Right cardiac atrium (tissue), 5 donors: ENCODE measurements at places on chromosomes 2 and 18. TPM values are rescaled to one million over a fixed set of nuclear protein-coding genes. Genes with fewer than 3 reads are reported as not detected.

The IL18R1 gene
- 2.2 TPM for polyA plus RNA-seq

The KCNK3 gene
- polyA plus RNA-seq = 29.3 TPM

The ASB18 gene
- polyA plus RNA-seq = 1.2 TPM

The XDH gene
- polyA plus RNA-seq = not detected

The PLGLB2 gene
- polyA plus RNA-seq = 0.63 TPM

The ARHGEF4 gene
- polyA plus RNA-seq = 2.8 TPM

The CCL20 gene
- not detected for polyA plus RNA-seq

The RGPD4 gene
- not detected for polyA plus RNA-seq

The FABP1 gene
- polyA plus RNA-seq = 1.1 TPM

The NTSR2 gene
- 0.16 TPM for polyA plus RNA-seq

The KCNF1 gene
- polyA plus RNA-seq = 0.52 TPM

The SH3RF3 gene
- 5.7 TPM for polyA plus RNA-seq

The DCAF17 gene
- polyA plus RNA-seq = 2.9 TPM

The ACVR1C gene
- polyA plus RNA-seq = 0.36 TPM

The TUBA3E gene
- 28.8 TPM for polyA plus RNA-seq

The BARD1 gene
- 1.2 TPM for polyA plus RNA-seq

The CNGA3 gene
- polyA plus RNA-seq = not detected

GRCh38 chr18:812376-813171 lies 532 bp upstream of the YES1 start:
- peak; percentile 95 for DNase-seq

DNA sequence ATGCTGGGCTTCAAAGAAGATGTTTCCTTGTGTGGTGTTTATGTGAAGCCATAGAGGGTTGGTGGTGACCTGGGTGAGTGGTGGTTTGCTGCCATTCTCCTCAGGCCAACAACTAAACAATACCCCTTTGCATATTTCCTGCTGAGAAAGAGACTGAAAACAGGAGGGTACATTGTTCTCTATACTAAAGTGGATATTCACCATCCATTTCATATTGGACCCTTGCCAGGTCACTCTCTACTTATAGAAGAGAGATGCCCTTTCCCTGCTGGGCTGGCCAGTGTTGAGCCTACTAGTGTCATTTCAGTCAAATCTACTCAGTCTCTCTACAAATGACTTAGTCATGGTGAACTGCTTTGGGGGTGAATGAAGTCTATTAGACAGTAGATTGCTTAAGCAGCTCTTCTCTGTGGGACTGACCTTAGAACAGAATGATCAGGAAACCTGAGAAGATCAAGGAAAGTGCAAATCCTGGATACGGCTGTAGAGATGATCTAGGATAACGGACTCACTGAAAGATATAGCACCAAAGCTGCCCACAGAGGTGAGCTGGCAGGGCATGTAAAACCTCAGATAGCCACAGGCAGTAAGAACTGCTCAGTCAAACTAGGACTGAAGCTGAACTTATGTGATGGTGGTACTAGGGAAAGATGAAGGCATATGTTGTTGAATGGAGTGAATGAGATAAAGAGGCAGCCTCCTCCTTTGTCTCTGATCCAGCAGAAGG lies 154.9 kb downstream of the MYO3B start:
- no peak for DNase-seq

DNA sequence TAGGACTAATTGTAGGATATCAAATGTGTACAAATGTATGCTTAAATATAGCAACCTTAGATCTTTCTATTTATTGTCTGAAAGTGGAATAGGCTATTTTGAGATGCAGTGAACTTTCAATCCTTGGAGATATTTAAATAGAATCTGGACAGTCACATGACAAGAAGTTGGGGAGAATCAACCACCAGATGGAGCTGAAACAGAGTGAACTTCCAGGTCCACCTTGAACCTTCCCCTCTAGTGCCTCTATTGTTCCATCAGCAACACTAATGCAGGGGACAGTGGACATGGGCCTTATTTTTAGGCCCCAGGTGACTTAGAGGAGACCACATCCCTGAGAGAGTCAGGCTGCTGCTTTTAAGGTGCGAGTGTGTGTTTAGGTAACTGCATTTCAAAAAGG lies 37.0 kb upstream of the CRIM1 start:
- DNase-seq = no peak

DNA sequence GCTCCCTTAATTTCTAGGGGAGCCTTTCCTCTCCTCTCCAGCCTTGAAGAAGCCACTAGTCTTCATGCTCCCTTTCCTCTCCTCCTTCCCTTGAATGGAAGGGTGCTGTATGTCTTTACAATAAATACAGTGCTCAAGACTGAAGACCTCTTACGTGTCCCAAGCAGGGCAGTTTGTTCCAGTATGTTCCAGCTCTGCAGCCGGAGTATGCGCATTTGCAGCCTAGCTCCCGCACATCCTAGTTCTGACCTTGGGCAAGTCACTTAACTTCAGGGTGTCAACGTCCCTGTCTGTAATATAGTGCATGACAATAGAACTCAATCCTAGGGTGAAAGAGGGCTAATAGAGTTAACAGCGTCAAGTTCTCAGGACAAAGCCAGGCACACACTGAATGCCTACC lies 208.0 kb downstream of the HAUS1 start:
- DNase-seq = no peak

DNA sequence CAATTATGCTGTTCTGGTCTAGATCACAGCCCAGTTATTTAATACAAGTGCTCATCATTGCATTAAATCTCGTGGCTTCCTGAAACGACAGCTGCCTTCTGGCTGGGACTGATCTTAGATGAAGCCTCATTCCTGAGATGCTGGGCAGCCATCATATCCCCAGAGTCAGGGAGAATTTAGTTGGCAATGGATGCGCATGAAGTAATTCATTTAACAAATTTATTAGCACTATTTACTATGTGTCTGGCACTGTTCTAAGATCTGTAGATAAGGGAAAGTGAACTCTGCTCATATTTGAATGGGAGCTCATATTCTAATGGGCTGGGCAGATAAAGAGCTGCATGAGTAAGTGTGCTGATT lies 244.7 kb downstream of the KCNS3 start:
- no peak for DNase-seq

DNA sequence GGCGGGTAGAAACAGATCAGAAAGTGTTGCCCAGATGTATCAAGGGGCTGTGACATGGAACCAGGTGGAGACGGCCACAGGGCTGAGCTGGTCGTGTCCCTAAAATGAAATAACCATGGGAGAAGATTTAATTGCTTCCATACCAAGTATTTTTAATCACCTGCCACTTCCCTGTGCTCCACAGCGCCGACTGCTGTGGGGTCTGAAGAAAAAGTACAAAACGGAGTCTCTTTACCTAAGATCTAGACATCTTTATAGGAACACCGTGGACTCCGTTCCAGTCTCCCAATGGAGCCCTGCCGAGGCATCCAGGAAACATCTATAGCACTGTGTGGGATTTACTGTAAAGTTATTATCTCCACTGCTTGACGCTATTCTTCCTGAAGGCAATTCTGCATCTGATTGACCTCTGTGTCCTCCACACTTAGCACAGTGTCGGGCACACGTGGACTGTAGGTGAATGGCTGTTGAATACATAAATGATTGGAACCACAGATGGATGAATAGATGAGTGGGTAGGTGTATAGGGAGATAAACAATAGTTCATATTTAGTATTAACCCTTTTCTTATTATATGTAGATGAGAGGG lies 21.6 kb upstream of the GYPC start:
- no peak for DNase-seq

- DNase-seq = no peak
Measured at GRCh38 chr2:126776255-126776654, 120.3 kb downstream of the GYPC start.

- DNase-seq = no peak
Measured at GRCh38 chr2:144011553-144011952, 508.4 kb downstream of the ZEB2 start.

- DNase-seq = no peak
Measured at GRCh38 chr2:112187805-112188596, 49.8 kb downstream of the FBLN7 start.

GRCh38 chr18:57150828-57151227 lies 3.9 kb downstream of the BOD1L2 start:
- DNase-seq = no peak

DNA sequence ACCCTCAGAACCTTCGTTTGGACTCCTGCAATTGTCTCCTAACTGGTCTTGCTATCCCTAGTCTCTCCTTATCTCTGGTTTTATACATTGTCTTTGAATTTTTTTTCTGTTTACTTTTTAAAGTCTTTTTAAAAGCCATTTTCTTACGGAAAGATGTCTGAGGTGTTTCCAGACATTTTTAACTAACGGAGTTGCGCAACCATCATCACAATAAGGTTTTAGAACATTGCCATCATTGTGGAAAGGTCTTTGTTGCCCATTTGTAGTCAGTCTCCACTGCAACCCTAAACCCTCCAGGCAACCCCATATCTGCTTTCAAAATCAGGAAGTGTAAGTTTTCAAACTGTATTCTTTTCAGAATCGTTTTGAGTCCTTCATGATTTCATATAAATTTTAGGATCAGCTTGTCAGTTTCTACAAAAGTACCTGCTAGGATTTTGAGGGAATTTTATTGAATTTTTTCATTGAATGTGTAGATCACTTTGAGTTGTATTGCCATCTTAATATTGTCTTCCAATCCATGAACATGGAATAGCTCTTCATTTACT lies 46.3 kb downstream of the ANKRD12 start:
- DNase-seq = no peak

GRCh38 chr2:61354543-61355197 lies 116.2 kb downstream of the USP34 start:
- DNase-seq = no peak

- DNase-seq = no peak
Measured at GRCh38 chr2:88601286-88601685, 26.0 kb downstream of the EIF2AK3 start.

DNA sequence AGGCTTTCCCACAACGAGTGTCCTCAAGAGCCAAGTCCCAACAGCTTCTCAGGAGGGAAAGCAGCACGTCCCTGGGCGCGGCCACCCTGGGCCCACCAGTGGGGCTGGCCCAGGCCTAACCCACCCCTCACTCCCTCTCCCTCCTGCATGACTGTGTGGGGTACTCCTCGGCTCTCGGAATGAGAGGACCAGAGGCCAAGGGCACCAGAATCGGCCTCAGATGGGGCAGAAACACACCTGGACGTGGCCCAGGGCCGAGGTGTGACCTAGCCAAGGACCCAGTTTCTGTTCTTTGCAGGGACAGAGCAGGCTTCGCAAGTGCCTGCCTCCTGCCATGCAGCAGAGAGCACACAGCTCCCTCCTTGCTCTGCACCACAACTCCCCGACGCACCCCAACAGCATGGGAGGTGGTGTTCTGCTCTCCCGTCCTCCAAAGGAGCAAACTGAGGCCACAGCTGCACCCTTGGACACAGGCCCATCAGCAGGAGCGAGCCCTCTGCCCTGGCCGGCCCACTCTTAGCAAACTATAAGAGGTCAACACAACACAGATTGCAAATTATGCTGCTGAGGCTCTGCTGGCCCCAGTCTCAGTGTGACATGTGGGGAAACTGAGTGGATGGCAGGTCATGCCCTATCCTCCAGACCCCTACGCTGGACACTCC lies 19.7 kb downstream of the HS6ST1 start:
- peak; percentile 39 for DNase-seq

- no peak for DNase-seq
Measured at GRCh38 chr2:23801396-23801795, 125.5 kb downstream of the ATAD2B start.

- DNase-seq = no peak
Measured at GRCh38 chr2:226868331-226869162, 32.7 kb downstream of the RHBDD1 start.

- DNase-seq = no peak
Measured at GRCh38 chr2:26897807-26898479, 50.0 kb downstream of the DPYSL5 start.

GRCh38 chr2:130198343-130198742 lies at the start of gene TUBA3E:
TSS of gene TUBA3E (minus strand) at chr2:130198439. CDS start at chr2:130198360, 79 bp downstream.
- DNase-seq = no peak

GRCh38 chr2:207939342-207940108 lies 85.8 kb downstream of the PLEKHM3 start:
- no peak for DNase-seq

DNA sequence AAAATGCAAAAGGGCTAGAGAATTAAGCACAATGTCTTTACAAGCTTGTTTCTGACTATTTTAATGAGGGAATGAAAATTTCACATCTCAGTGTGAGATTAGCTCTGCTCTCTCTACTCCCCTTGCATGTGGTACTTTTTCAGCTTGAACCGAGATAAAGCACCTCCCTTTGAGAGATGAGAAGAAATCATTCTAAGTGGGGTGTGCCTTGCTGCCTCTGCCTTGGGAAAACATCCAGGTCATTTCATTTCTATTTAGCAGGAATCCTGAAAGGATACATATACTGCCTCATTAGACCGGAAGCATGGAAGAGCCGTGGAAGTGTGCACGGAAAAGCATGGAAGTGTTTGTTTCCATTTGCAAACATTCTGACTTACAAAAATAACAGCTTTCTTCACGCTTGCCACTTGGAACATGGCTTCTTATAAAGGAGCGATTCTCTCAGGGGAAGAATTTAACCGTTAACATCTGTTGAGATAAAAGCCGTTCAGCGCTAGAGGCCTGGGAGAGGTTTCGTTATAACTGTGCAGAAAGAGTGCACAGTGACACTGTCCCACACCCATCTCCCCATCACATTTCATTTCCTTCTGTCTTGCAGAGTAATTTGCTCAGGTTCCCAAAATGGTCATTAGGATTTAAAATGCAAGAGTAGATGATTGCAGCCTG lies 16.7 kb downstream of the NOSTRIN start:
- no peak for DNase-seq

GRCh38 chr18:58025205-58025604 lies 18.8 kb upstream of the NEDD4L start:
- no peak for DNase-seq
